Head of caudate nucleus (tissue), 42 donors: ENCODE measurements at places on chromosomes 6 and 20.

GRCh38 chr6:43368259-43369160 lies 937 bp downstream of the ZNF318 start:
- DNase-seq, result peak; percentile 60

DNA sequence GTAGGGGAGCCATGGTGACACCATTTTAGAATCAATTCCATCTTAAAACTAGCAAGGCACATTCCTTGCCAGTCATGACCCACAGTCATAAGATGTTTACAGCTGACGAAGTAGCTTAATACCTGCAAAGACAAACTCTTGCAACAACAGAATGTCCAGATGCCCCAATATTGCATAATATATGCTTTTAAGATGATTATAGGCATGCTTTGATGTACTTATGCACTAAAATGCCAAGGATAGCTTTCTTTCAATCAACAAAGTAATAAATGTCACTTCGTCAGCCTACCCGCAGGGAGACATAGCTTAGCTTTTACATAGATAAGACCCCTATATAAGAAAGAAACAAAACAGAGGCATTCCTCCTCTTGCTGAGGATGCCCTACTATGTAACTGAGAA lies 26.7 kb downstream of the ACSS1 start:
- DNase-seq, result no peak

GRCh38 chr6:147063469-147064031 lies 140.7 kb upstream of the STXBP5 start:
- DNase-seq, result no peak

DNA sequence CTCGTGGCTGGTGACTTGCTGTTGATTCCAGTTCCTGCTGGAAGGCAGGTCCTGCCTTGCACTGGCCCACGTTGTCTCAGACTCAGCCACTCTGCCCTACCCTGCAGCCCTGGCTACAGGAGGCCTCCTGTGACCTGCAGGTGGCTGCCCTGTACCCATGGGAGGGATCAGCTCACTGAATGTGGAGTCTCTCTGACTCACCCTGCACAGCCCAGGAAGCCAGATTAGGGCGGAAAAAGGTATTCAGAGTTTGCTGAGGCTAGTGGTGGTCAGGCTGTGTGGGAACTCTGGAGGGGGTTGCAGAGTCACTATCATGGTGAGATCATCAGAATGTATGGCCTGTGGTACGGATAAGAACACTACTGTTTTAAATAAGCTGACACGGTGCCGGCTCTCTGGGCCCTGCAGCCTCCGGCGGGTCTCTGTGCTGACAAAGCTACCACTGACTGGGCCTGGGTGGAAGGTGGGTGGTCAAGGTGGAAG lies 24.7 kb upstream of the PYGB start:
- no peak for DNase-seq

- peak; percentile 56 for DNase-seq
Observed at GRCh38 chr20:51636123-51636522, 93.6 kb upstream of the NFATC2 start.

DNA sequence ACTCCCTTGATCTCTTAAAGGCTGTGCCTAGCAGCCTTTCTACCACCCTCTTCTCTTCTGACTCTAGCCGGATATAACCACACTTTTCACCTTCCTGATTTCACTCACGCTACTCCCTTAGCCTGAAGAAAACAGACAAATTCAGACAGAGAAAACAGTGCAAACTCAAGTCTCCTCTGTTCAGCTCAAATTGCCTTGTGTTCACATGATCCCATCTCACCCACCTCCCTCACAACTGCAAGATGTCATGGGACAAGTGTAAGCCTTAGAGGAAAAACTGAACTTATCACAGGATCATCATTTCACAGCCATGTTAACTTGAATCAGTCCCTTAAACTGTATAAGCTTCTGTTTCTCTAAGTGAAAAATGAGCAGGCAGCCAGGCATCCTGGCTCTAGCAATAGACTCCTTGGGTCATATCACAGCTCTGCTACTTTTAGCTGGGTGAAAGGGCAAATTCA lies 66.5 kb upstream of the TENT5A start:
- DNase-seq, result no peak

DNA sequence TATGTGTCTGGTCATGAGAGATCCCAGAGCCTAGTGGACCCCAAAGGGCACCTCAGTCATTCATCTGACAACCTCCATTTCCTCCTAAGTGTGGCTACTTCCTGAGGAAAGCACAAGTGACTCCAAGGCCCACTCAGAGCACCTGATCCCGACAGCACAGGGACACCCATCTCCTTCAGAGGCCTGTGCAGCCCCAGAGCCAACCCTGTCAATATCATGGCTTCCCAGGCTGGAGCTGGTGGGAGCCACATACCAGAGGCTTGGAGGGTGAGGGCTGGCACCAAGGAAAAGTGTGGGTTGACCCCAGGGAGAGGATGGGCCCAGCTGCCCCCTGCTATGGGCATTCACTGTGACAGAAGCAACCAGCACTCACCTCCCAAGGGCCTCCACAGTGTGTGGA lies 117.3 kb downstream of the PSMB1 start:
- no peak for DNase-seq

DNA sequence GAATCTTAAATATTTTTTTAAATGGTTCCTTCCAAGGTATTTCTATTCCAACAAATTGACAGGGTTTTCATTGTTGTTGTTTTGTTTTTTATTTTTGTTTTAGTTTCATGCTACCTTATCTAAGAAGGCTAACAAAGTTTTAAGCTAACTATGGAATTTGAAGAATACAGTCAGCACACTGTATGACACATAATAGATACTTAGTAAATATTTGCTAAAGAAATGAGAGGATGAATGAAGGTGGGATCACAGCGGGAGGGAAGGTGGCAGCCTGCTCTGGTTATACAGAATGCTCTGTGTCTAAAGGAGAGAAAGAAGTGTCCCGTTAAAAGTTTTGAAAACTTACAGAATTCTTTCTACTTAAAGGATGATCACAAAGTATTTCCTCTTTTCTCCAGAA lies 43.7 kb upstream of the DST start:
- no peak for DNase-seq

- DNase-seq, result no peak
Observed at GRCh38 chr20:9427430-9428291, 86.7 kb upstream of the LAMP5 start.

- DNase-seq, result peak; percentile 61
Observed at GRCh38 chr20:63009045-63009961, 2.5 kb upstream of the BHLHE23 start.

DNA sequence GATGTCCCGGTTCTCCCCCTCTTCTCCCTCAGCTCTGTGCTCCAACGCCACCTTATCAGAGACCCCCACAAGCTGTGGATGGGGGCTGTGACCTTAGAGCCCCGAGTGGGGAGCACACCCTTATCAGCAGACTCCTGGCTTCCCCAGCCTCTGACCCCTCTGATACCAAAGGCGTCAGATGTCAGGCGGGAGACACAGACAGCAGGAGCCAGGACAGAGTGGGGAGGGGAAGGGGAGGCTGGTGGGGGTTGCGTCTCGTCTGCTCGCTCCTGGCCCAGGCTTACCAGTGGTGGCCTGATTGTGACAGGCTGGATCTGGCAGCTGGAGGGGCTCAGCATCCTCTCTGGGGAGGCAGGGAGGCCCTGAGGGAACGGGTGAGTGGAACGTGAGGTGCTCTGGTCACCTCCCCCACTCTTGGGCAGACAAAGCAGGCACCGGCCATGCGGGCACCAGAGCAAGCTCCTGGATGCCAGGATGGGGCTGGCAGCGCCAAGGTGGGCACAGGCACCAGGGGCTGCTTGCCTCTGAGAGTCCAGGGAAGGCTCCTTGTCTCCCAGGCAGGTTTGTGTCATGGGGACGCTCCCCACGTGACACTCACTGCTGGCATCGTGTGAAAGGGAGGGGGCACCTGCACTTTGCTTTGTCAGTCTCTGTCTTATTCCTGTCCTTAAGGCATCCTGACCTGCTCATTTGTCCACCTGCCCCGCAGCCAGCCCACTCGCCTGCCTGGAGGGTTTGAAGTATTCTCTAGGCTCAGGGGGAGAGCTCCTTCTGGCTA lies 27.8 kb upstream of the GATA5 start:
- no peak for DNase-seq

DNA sequence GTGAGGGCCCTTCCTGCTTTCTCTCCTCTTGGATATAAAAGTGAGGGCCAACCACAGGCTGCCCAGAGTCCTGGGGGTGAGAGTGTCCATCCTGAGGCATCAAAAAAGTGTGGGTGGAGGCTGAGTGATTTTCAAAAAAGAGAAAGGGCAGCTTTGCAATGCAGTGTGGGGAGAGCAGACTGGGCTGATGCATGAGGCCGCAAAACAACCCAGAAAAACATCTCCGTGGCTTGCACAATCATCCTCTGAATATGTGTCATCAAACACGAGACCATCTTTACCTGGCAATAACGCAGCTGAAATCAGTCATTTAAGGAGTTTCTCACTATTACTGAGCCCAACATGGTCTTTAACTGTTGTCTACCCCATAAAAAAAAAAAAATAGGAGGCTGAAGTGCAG lies 191.2 kb upstream of the SOX4 start:
- DNase-seq, result no peak

DNA sequence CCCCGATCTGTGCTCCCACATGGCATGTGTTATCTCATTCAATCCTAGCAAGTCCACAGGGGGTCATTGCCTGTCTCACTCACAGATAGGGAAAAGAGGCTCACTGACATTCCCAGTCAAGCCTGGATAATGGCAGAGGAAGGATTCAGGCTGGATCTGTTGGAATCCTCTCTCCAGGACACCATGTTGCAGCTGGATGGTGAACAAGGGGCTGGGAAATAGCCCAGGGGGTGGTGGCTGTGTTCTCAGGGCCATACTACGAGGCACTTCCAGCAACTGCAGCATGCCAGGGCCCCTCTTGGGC lies 5.0 kb upstream of the SPDEF start:
- no peak for DNase-seq

GRCh38 chr6:25083784-25084507 lies 148.2 kb upstream of the RIPOR2 start:
- DNase-seq, result no peak

DNA sequence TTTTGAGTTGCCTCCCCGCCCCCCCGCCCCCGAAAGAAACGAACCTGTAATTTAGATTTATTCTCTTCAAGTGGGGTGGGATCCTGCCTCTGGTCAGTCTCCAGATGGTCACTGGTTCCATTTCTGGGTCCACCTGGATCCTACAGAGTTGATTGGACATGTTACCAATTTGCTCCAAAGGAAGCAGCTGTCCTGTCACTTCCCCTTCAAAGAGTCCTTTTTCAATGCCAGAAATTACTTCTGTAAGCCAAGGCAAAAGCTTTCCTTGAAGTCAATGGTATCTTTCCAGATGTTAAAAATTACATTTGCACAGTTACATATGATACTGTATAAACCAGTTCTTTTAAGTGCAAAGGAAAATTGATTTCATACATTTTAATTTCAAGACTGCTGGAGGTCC lies 12.0 kb upstream of the ANKRD60 start:
- DNase-seq, result no peak

GRCh38 chr6:16286151-16286522 lies 47.8 kb downstream of the GMPR start:
- peak; percentile 52 for DNase-seq

DNA sequence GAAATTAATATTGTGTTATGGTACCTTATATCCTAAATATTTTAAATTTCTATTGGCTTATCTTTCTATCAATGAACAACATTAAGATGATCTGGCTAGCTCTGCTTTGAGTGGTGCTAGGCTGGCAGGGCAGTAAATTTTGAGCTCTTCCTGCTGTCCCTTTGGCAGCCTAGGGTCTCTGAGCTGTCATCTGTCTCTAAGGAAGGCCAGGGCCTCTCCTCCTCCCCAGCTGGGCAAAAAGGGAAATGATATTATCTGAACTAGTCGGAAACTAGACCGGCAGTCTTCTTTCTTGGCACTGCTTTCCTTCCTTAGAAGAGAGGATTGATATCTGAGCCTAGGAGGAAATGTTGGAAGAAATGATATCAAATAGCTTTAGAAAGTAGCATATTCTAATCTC lies 176.7 kb upstream of the BTBD3 start:
- no peak for DNase-seq

DNA sequence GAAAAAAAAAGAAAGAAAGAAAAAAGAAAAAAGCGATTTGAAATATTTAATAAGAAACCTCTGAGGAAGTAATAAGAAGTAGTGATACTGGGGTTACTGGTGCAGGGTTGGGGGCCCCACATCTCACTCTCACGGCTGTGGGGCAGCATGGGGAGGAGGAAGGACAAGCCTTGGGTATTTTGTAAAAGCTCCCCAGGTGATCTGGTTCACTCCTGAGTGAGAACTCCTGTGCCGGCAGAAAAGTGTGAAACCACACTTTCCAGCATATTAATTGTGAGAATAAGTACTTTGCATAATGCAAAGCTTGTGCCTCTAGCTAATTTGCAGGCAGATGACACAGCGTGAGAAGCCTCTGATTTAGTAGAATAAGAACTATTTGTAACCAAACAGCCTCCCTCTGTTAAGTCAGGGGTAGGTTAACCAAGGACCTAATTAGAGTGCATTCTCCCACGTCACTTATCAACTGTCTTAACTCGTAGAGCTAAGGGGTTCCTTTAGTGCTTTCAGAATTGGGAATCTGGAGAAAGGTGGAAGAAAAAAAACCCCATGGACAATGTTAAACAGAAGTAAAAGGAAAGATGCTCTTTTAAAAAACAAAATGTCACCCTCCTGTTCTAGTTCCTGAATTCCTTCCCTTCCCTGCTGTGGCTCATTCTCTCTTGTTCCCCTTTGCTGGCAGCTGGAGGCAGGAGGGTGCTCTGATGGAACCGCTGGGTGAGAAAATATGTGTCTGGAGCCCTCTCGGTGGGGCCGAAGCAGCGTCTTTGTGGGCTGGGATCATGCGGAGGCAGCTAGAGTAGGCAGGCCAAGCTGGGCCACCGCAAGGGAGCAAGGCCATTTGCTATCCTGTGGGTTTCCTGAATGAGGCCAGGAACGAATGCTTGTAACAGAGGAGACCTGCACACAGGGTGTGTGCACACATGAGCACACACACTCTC lies 108.7 kb downstream of the FYN start:
- DNase-seq, result no peak

DNA sequence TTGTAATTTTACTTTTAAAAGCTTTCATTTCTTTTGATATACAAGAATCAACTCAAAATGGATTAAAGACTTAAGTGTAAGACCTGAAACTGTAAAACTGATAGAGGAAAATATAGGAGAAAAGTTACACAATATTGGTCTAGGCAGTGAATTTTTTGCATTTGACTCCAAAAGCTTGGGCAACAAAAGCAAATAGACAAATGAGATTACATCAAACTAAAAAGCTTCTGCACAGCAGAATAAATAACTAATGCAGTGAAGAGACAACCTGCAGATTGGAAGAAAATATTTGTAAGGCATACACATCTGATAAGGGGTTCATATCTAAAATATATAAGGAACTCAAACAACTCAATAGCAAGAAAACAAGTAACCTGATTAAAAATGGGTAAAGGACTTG lies 3.0 kb downstream of the GABRR1 start:
- DNase-seq, result no peak

- DNase-seq, result no peak
Observed at GRCh38 chr6:2630891-2631571, 119.7 kb downstream of the MYLK4 start.
